ENCODE measurements at places on chromosomes 3 and 15.

- DNase-seq = no peak
Measured at GRCh38 chr15:44215594-44215993, 20.5 kb upstream of the FRMD5 start.

DNA sequence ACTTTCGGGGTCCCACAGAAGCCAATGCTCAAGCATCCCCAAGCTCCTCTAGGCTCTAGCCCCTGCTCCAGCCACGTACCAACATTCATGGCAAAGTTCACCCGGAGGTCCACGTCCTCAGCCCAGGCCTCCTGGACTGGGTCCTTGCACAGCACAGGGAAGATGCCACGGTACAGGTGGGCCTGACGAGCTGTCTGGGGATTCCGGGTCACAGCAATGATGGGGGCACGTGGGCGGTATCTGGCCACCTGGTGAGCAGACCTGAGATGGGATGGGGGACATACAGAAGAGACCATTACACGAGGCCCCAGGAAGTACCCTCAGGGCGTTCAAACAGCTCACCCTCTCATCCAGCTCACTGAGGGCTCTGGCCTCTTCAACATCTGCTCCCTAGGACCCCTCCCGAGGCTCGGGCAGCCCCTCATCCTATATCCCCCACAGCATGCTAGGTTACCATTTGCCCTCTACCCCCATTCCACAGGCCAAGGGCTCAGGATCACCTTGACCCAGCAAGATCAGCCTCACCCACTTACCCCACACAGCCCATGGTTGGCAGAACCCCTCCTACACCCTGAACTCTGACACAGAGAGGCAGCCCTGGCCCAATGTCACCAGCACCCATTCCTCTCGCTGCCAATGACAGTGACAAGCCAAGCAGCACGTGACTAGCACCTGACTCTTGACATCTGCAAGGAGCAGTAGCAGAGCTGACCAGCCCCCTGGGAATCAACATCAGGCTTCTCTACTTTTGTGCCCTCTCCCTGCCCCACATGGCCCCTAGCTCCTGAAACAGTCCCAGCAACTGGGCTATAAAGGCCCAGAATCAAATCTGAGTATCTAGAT, 3.0 kb upstream of the GRAMD2A start:
- DNase-seq = no peak

DNA sequence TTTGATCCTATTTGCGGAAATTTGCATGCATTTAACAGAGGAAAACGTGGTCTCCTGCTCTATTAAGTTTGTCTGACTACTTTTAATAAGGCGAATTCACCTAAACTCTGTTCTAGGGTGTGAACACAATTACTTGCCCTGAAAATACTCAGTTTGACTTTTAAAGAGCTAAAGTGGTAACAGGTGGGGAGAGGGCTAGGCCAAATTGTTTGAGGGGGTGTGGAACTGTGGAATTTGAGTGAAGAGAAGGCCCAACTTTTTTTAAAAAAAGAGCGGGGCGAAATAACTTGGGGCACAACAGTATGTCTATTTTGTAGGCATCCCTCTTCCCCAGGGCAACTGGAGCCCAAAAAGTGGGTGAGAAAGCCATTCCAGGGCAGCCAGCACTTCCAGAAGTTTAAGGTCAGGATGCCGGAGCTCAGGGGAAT, 580 bp upstream of the FXR1 start:
- no peak for DNase-seq

- no peak for DNase-seq
Measured at GRCh38 chr3:105553851-105554250, 187.1 kb downstream of the ALCAM start.

GRCh38 chr3:143414571-143415253, 295.1 kb downstream of the CHST2 start:
- DNase-seq = no peak

DNA sequence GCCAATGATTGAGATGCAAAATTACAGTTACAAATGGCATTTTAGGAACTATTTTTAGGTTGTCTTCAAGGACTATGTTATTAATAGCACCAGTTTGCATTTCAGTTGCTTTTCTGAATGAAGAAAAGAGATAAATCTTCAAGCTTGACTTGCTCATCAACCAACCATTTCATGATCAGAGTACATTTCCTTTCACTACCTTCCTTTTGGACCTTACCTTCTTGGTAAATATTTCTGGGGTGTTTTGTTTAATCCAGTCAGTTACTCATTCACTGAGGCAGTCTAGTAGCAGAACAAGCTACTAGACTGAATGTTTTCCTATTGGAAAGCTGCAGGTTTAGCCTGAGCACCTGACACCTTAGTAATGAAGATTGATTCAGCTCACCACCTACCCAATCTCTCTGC, 8.2 kb downstream of the SLC27A2 start:
- DNase-seq = no peak

- DNase-seq = no peak
Measured at GRCh38 chr15:76433798-76434400, 97.3 kb downstream of the ISL2 start.

GRCh38 chr3:102297072-102297658, 137.7 kb upstream of the ZPLD1 start:
- no peak for DNase-seq

GRCh38 chr3:107346564-107346963, 30.7 kb upstream of the CCDC54 start:
- DNase-seq = no peak

- DNase-seq = no peak
Measured at GRCh38 chr3:14266361-14266760, 87.7 kb downstream of the LSM3 start.

GRCh38 chr3:167830007-167830406, 94.5 kb downstream of the SERPINI1 start:
- DNase-seq = no peak

DNA sequence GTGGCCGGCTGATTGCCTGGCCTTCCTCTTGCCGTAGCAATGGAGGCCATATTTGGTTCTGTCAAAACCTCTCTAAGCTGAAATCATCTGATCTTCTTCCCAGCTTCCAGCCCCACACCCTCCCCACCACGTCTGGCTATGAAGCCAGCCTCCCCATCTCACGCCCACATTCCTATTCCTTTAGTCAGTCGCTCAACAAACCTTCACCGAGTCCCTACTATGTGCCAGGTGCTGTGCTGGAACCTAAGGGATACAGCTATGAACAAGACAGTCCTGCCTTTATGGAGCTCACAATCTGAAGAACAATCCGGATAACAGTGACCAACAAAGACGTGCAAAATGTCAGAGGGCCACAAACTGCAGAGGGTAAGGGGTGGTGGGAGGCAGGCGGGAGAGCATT, 31.9 kb upstream of the SMAD6 start:
- DNase-seq = no peak

DNA sequence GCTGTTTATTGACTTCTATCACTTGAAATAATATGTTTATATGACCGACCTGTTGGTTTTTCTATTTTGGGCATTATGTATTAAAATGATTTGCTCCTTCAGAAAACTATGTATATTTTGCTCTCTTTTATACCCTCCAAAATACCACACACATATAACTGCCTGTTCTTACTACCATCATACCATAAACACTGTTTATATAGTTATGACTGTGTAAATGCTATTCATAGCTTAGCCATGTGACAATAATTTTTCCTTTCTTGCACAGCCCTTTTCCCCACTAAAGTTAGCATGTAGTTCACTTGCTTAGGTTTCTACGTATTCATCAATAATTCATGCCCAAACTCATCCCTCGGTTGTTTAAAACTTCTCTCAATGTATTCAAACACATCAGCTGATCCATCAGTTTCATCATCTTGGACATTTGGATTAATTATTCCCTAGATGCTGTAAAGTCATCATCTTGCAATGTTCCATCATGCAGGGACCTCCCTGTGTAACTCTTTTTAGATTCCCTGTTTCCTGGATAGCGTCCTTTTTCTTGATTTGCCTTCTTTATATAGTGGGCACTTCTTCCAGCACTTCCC, 8.2 kb upstream of the RYK start:
- no peak for DNase-seq

- DNase-seq = peak; percentile 11
Measured at GRCh38 chr3:51389423-51390183, 1.5 kb upstream of the RBM15B start.

- DNase-seq = no peak
Measured at GRCh38 chr15:99310745-99311144, 59.5 kb downstream of the LRRC28 start.
